ENCODE measurements at places on chromosomes 11 and 22. TPM values are rescaled to one million over a fixed set of nuclear protein-coding genes. Genes with fewer than 3 reads are reported as not detected.

Gene OR10G4
- polyA plus RNA-seq: not detected

Gene BEST1
- 15.2 TPM for polyA plus RNA-seq

Gene FAM83F
- 0.67 TPM for polyA plus RNA-seq

Gene LPXN
- polyA plus RNA-seq: 6.6 TPM

Gene VWCE
- 5.3 TPM for polyA plus RNA-seq

Gene YPEL1
- 20.6 TPM for polyA plus RNA-seq

Gene PGR
- polyA plus RNA-seq: not detected

Gene INPP5J
- polyA plus RNA-seq: 17.2 TPM

Gene HEPN1
- polyA plus RNA-seq: 48.4 TPM

Gene WNT11
- polyA plus RNA-seq: 2.3 TPM

Gene C11orf65
- polyA plus RNA-seq: 0.89 TPM

Gene RAB36
- polyA plus RNA-seq: 14.5 TPM

Gene CNGA4
- 0.68 TPM for polyA plus RNA-seq

Gene AIFM3
- 31.1 TPM for polyA plus RNA-seq

Gene GSTT2B
- 10.2 TPM for polyA plus RNA-seq

Gene SUSD2
- polyA plus RNA-seq: 20.9 TPM

Gene C22orf31
- polyA plus RNA-seq: not detected
